Hindlimb muscle (tissue), 1 donor: ENCODE measurements at places on chromosomes 11 and 22. TPM values are rescaled to one million over a fixed set of nuclear protein-coding genes. Genes with fewer than 3 reads are reported as not detected.

DNA sequence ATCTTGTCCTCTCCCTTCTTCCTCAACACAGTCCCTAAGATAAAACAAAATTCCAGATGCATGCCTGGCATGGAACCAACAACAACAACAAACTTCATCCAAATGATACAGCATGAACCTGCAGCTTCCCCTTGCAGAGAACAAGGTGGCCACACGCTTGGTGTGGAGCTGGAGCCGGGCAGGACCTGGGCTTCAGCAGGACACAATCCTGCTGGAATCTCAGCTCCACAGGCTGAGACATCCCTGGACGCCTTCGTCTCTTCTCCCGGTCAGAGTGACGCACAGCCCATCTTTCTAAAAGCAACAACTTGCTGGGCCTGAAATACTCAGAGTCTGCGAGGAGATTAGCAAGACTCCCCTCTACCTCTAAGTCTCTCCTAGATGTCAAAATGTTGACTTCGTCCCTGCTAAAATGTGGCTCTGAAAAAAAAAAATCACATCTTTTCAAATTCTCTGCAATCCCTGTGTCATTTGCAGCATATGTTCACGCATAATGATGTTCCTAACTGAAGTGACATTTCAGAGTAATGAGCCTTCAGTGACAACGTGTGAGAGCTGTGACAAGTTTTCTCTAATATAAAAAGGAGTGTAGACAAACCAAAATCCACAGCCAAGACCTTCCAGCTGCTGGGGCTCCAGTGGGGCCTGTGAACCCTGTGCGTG is 1232.3 kb downstream of the TBC1D22A start:
- no peak for DNase-seq

- DNase-seq, result no peak
These were observed 13.6 kb downstream of the PPIL2 start for GRCh38 chr22:21679383-21679782.

DNA sequence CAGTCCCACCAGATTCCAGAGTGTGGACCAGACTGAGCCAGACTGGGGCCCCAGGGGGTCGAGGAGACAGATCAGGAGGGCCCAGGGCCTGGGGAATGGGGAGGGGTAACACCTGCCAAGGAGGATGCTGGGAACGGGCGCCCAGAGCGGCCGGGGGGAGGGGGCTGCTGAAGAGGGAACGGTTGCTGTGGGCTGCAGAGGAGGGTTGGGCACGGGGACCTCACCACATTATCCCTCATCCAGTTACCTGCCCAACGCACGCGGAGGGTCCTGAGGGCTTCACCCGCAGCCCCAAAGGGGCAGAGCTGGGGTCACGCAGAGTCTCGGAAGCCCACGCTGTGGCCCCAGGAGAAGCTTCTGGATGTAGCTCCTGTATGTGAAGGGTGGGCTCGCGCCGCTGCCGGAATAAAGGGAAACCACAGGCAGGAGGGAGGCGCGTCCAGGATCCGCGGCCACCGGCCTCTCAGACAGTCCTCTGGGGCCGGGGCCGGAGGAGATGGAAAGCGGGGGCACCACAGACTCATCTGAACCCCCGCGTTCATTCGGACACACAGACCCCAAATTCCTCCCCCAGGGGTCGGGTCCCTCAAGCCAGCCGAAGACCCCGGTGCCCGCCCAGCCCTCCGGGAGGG is 866 bp upstream of the SELENOO start:
- no peak for DNase-seq

GRCh38 chr11:117882311-117882905 is 6.0 kb upstream of the FXYD6 start:
- DNase-seq, result no peak

The FADD gene
- polyA plus RNA-seq, result 9.9 TPM

The KLHDC7B gene
- polyA plus RNA-seq, result not detected
